Fibroblast of skin of right quadriceps (primary cell): ENCODE measurements at places on chromosomes 5 and 9.

GRCh38 chr9:87556039-87556438 is 58.4 kb downstream of the DAPK1 start:
- DNase-seq, result no peak

- DNase-seq, result peak; percentile 43
These were observed 14.2 kb upstream of the RGS3 start for GRCh38 chr9:113449376-113449775.

GRCh38 chr5:106443746-106444145 is 1227.0 kb downstream of the EFNA5 start:
- DNase-seq, result peak; percentile 20

- no peak for DNase-seq
These were observed 62.9 kb downstream of the GADD45G start for GRCh38 chr9:89667726-89668125.

- DNase-seq, result no peak
These were observed 42.1 kb downstream of the TLR4 start for GRCh38 chr9:117746263-117746662.

- DNase-seq, result no peak
These were observed 36.0 kb downstream of the UBE2D2 start for GRCh38 chr5:139597134-139597533.

GRCh38 chr5:113552137-113552536 is 38.6 kb downstream of the YTHDC2 start:
- DNase-seq, result no peak

DNA sequence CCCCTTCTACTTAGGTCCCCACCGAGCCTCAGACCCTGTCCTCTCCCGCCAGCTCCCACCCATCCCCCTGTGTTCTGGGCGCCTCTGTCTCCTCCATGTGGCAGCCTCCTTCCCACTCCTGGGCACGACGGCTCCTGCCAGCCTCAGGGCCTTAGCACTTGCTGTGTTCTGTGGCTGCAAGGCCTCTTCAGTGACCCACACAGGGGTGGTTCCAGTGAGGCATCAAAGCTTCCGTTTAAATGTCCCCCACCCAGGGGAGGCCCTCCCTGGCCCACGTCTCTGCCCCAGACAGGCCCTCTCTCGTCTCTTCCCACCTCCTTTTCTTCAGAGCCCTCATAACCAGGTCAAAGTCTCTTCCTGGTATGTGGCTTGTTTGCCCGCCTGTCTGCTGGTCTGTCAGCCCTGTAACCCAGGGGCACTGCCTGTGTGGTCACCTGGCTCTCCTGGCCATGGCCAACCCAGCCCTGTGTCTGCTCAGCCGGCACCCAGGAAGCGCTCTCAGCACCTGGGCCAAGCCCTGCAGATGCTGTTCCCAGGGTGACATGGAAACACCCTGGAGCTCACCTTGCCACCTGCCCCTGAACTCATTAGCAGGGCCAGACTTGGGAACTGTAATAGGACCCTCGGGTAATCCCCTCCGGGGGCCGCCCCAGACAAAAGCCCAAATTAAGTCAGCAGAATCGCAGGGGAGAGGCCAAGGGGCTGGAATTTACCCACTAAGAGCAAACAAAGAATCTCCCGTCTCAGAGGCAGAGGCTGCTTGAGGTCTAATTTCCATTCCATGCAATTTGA is 33.7 kb downstream of the LHX3 start:
- no peak for DNase-seq

- DNase-seq, result no peak
These were observed 35.7 kb downstream of the PLPPR1 start for GRCh38 chr9:101064206-101064605.

DNA sequence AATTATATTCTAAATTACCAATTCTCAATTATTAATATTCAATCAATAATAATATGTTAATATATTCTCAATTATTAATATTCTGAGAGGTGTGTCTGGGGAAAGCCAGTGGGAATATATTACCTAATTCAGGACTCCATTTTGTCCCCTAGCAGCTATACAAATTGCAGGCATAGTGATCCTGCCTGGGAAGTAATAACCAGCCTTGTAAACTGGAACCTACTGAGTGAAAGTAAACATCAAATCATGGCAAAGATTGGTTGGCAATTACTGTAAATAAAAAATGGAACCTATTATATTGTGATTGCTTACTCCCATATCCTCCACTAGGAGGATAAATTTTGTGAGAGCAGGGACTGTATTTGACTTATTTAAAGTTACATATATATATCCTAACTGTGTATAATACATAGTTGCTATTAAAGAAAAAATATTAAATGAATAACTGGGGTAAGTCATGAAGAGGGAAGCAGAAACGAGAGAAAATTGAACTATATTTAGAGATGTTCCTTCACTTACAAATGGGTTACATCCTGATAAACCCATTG is 150.5 kb upstream of the ELL2 start:
- no peak for DNase-seq

GRCh38 chr5:37532976-37533740 is 154.0 kb downstream of the WDR70 start:
- no peak for DNase-seq

DNA sequence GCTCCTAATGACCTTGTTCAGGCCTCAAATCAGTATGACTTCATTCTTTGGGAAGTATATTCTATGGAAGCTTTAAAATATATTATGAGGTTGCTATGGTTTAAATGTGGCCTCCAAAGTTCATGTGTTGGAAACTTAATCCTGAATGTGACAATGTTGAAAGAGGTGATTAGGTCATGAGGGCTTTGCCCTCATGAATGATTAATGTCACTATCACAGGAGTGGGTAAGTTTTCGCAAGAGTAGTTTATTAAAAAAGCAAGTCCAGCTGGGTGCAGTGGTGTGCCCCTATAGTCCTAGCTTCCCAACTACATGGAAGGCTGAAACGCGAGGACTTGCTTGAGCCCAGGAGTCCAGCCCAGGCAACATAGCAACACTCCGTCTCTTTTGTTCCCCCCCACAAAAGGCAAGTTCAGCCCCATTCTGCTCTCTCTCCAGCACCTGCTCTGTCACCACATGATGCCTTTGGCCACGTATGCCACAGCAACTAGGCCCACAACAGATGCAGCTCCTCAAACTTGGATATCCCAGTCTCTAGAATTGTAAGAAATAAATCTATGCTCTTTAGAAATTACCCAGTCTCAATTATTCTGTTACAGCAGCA is 105.3 kb downstream of the SIL1 start:
- no peak for DNase-seq

DNA sequence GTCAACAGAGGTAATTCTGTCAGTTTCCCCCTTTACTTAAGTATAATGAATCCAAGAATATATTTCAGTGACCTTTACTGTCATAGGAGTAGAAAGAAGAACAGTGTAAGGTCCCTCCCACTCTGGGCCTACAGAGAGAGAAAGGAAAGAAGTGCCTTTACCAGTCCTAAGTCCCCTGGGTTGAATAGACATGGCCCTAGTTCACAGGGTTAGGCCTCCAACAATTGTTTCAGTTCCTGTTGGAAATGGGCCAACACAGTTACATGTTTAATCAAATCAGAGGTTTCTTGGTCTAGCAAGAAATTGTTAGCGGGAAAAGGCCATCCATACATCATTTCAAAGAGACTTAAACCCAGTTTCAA is 605.6 kb downstream of the MTRR start:
- no peak for DNase-seq

DNA sequence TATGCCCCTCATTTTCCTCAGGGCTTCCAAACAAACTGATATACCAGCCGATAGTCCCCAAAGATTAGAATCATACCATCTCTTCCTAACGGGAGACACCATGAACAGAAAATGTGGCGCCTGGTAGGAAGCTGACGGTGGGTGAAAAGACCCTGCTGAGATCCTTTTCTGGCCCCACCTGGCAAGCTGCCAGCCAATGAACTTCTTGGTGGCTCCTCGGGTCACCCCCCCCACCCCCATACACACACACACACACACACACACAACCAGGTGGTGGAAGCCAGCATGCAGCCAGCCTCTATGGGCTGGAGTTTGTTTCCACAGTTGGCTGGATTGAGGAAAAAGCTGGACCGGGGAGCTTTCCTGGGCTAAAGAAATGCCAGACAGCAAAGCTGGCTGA is 4.8 kb upstream of the CCIN start:
- DNase-seq, result no peak

DNA sequence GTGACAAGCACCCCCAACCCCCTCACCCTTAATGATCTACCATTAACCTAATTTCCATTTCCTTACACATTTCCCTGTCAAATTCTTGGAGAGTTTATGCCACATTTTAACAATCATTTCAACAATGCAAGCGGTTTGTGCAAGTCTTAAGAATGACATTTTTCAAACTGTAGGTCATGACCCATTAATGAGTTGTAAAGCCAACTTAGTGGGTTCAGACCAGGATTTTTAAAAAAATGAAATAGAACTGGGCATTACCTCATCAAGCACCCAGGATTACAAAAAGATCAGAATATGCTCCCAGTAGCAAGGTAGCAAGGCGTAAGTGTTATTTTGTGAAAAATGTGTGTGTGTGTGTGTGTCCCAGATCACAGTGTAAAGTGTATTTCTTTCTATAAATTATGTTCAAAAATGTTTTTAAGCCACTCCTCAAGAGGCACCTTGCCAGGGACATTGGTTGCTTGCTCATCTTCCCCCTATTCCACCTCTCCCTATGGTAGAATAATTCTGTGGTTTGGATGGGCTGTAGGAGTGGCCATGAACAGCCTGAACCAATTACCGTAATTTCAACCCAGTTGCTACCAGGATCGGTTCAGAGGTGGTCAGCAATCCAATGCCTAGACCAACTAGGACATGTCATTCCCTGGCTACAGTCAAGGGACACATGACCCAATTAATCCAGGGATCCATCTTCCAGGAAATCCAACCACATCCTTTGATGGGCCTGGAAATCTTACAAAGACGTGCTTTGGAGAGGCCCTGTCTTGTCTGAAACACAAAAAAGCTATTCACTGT is 14.4 kb upstream of the TGFBR1 start:
- peak; percentile 67 for DNase-seq

DNA sequence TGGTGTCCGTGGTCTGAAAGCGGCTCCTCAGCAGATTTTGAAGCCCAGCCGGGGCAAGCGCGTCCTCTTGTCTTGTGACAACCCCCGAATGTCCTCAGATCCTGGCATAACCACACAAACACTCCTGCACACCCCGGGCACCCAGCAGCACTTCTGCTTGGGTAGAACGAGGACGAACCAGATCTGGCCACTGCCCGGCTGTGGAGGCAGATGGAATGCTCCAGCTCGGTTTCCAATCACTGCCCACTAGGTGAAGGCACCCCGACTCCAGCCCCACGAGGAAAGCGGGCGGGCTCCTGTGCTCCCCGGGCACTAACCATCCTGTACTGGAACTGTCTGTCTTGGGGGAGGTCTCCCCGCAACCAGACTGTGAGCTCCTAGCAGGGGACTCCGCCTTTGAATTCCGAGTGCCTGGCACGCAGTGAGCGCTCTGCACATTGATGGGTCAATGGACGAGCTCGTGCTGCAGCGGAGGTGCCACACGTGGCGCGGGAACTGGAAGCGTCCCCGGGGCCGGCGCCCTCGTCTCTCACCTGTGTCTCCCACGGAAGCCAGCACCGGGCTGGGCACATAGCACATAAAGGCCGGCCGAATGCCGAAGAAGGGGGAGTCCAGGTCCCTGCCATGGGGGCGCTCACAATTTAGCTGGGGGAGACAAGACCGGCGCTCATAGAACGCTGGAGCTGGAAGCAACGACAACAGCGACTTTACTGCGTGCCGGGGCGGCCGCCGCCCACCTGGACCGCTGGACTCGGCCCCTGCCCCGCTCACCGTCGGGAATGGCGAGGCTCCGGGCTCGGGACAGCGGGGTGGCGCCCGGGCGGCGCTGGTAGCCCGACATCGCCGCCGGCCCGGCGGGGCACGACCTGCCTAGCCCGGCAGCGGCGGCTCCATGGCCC is 608 bp downstream of the ENTR1 start:
- peak; percentile 35 for DNase-seq

- no peak for DNase-seq
These were observed 664 bp upstream of the RAB3C start for GRCh38 chr5:58582019-58582802.

- DNase-seq, result no peak
These were observed 122.2 kb downstream of the CRB2 start for GRCh38 chr9:123478160-123478559.

GRCh38 chr5:123881759-123882244 is 369.8 kb downstream of the CSNK1G3 start:
- DNase-seq, result peak; percentile 87

DNA sequence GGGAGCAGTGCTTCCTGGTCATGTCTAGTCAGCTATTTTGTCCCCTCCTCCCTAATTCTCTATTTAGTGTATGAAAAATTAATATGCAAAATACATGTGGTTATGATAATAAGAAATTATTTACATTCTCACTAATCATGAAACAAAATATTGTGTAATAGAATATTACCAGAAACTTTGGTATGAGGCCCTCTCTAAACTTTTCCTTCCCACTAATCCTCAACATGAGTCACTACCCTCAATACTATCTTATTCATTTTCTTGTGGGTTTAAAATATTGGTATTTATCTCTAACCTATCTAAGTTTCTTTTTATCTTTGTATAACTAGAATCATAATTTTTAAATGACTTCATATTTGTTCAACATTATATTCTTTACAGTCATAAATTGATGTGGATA is 545.9 kb upstream of the PTPRD start:
- DNase-seq, result peak; percentile 1

DNA sequence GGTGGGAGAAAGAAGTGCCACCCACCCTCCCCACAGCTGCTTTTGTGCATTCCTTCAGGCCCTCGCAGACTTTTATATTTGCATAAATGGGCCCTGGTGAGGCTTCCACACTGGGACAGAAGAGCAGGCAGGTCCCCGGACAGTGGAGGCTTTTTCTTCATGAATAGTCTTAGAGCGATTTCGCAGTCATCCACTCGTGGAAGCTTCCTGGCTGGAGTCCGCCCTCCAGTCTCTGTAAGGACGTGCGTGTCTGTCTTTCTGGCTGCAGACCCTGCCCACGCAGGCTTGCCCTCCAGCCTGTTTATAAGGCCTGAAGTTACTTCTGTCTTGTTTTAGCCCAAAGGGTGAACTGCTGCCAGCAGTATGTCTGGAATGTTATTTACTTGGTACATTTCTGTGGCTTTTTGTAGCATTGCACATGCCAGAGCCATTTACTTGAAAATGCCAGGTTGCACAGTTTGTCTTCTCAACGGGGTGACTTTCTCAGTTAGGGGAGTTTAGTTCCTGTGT is 195.7 kb downstream of the AOPEP start:
- peak; percentile 95 for DNase-seq

- DNase-seq, result no peak
These were observed 19.8 kb upstream of the IQGAP2 start for GRCh38 chr5:76383126-76383832.

DNA sequence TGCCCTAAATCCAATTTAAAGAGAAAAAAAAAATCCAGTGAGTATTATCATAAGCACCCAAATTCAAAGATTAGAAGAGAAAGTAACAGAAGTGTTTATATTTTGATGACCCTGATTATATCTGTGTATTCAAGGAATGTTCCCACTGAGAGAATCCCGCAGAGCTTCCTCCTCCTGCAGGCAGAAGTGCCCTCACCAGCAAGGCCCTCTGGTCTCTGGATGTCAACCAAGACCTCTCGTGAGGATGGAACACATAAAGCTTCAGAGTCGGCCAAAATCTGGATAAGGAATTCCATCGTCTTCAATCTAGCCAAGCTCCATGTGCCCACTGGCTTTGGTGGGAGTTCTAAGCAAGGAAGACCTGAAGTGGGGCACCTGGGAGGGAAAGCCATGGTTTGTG is 18.1 kb downstream of the PTCH1 start:
- no peak for DNase-seq

- peak; percentile 23 for DNase-seq
These were observed 51.9 kb downstream of the COL27A1 start for GRCh38 chr9:114207034-114207810.
